ENCODE measurements at places on chromosomes 5 and 9.

DNA sequence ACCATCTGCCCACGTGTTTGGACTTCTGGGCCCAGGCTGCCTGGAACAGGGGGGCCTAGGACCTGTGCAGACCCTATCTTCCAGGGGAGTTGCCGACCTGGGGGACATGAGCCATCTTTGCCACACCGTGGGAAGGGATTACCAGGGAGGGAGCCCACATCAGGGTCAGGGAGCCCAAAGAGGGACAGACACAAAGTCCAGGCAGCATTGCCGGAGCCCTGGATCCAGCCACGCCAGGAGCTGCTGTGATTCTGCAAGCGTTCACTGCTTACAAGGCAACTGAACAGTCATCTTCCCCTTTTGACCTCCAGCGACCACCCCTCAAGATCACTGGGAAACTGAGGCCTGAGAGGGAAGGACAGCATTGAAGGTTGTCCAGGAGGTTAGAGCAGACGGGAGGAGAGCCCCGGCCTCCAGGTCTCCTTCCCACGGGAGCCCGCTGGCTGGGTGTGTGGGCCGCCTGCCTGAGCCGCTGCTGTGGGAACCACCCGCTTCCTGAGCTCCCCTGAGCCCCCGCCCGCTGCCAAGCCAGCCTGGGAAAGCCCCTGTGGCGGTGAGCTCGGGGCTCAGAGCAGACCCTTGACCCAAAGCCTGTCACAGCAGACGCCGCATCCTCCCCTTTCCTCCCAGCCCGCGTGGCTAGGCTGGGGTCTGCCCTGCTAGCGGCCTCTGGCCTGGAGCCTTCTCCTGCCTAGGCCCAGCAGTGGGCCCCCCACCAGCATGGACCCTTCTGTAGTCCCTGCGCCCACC lies 17.1 kb upstream of the NOTCH1 start:
- no peak for DNase-seq

GRCh38 chr5:138653502-138653901 lies 78.3 kb upstream of the HSPA9 start:
- DNase-seq = no peak

- no peak for DNase-seq
Observed at GRCh38 chr9:110276781-110277180, 20.5 kb upstream of the TXN start.

- no peak for DNase-seq
Observed at GRCh38 chr5:14687023-14687665, 22.6 kb downstream of the OTULIN start.

DNA sequence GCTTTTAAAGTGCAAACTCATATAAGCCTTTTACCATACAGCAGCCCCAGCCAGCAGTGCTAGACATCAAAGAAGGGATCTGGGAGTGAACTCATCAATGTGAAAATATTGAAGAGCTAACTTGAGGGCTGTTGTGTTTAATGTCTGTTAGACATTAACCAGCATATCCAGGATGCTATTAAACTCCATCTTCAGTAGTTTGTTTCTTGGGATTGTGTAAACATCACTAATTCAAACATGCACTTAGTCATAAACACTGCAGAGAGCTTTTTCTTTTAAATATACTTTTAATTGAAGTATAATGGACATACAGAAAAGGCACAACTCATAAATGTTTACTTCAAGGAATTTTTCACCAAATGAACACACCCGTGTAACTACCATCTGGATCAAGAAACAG lies 81.8 kb downstream of the TMEM252 start:
- DNase-seq = no peak

GRCh38 chr5:113150821-113151220 lies 174.2 kb downstream of the DCP2 start:
- no peak for DNase-seq

Measured in stimulated activated CD8-positive, alpha-beta memory T cell treated with anti-CD3 and anti-CD28 coated beads, Interleukin-7, amount 100 ng/mL, for 48 hours (primary cell).